ENCODE measurements at places on chromosomes 4 and X. TPM values are rescaled to one million over a fixed set of nuclear protein-coding genes. Genes with fewer than 3 reads are reported as not detected.
A peak's percentile ranks its signal among the peaks of the same experiment; 100 is the strongest.

DNA sequence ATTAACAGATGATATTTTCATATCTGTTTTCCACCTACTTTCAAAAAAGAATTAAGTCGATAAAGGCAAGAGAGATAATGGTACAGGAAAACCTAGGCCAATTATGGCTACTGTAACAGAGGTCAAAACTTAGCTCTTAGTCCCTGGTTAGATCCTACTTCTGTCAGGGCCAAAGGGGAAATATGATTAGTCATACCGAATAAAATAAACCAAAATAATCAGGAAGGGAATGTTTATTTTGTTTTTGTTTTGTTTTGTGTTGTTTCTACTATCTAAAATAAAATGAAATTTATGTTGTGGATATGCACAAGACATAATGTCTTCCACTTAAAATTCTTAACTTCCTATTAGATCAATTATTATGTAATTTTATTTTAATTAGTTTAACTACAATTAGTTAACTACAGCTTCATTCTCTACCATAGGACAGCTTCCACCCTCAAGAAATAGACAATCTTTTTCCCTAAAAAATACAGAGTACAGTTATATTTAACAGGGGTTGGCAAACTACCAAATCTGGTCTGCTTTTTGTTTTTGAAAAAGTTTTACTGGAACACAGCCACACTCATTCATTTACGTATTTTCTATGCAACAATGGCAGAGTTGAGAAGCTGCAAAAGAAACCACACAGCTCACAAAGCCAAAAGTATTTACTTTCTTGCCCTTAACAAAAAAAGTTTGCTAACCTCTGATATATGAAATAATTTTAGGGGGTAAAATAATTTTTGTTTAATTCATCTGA, 25.4 kb downstream of the TMEM47 start:
- H3K27me3 ChIP-seq, result no peaks in the 10 kb centered on the region
- peak overlapping the region; percentile 54 for H3K27ac ChIP-seq
- no peak overlapping the region for H3K4me3 ChIP-seq
- DNase-seq, result no peak
- H3K36me3 ChIP-seq, result no peaks in the 10 kb centered on the region

DNA sequence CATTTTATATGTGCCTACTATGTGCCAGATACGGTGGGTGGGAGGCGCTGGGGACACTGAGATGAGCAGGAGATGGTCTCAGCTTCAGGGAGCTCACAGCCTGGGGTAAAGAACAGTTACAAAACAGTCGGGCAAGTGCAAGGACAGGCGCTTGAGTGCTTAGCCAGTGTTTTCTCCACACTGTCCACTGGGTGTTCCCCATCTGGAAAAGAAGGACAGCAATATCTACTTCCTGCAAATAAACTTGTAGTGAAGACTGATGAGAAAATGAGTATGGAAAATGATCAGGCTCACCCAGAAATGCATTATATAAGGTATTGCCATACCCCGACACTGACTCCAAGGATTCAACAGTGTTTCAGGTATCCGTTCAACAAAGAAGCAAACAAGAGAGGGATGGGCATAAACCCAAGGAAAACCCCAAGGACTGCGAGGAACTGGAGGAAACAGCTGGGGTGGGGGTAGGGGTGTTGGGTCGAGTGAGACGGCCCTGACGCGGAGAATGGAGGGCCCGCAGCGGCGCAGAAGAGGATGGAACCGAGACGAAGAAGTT, 835 bp downstream of the TMEM185A start:
- H3K27me3 ChIP-seq, result peaks cover 3% of the 10 kb centered on the region
- peak overlapping the region; percentile 85 for H3K4me3 ChIP-seq
- peaks cover 17% of the 10 kb centered on the region for H3K4me1 ChIP-seq
- no peak for DNase-seq
- H3K36me3 ChIP-seq, result no peaks in the 10 kb centered on the region

DNA sequence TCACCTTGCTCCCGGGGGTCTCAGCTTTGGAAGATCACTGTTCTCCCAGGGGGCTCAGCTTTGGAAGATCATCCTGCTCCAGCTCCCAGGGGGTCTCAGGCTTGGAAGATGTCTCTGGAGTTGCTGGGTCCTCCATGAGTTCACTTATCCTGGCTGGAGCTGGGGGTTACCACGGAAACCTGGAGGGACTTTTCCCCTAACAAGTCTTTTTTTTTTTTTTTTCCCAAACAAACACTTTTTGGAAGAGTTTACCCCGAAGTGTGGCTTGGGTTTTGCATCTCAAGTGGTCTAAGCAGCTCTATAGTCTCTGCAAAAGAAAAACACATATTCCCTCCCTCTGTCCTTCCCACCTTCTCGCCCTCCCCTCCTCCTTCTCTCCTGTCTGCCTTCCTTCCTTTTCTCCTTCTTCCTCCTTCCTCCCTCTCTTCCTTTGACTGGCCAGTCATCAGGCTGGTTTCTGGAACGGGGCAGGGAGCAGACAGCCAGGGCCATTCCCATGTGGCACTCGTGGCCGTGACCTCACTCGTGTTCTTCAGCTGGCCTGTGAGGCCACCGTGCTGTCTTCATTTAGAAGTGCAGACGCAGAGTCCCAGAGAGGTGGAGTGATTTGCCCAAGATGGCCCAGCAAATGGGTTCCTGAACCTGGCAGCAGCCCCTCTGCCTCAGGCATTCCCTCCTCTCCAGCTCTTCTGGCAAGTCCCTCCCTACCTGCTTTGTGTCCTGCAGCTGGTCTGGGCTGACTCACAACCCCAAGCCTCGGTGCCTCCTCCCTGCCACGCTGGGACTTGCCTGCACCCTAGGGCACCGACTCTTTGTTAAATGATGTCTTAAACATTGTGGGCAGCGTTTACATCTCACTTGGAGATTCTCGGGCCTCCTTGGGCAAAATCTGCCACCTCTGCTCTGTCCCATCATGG, 25.9 kb upstream of the HMX1 start:
- DNase-seq, result no peak
- H3K4me1 ChIP-seq, result peaks cover 4% of the 10 kb centered on the region
- peaks cover 2% of the 10 kb centered on the region for H3K36me3 ChIP-seq

DNA sequence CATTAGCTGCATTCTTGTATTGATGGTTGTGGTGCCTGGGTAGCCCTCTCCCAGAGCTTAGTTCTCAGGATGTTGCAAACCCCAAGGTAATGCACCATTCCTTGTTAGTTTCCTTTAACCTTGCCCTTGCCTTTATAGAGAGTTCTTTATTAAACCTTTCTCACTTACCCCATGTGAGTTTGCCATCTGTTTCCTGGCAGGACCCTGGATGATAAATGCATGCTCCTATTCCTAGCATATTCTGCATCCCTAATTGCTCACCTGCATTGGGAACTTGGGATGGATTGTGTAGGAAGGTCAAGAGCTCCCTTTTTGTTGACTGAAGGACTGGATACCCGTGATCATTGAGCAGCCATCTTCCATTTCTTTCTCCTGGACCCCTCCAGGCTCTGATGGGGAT, 59.9 kb upstream of the AP1S2 start:
- no peaks in the 10 kb centered on the region for H3K4me1 ChIP-seq
- H3K27me3 ChIP-seq, result peaks cover 2% of the 10 kb centered on the region
- no peak for DNase-seq
- H3K27ac ChIP-seq, result no peak overlapping the region

DNA sequence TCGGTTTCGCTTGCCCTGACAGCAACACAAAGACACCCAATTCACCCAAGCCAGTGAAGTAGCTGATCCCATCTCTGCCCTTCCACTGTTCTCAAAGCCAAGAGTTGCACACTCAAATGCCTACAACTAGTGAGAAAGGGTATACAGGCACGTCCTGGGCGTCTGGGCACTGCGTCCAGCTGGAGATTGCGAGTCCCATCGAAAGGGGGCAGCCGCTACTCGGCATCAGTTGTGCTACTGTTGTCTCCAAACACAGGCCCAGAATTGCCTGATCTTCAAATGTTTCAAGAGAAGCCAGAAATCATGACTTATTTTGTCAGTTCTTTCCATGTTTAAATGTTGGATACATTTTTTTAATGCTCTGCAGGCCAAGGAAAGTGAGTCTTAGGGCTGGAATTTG, 487.8 kb downstream of the BCOR start:
- no peak overlapping the region for H3K27ac ChIP-seq
- no peak for DNase-seq
- peaks cover 18% of the 10 kb centered on the region for H3K27me3 ChIP-seq
- peaks cover 10% of the 10 kb centered on the region for H3K4me1 ChIP-seq

- no peaks in the 10 kb centered on the region for H3K4me1 ChIP-seq
- H3K4me3 ChIP-seq, result no peak overlapping the region
- DNase-seq, result no peak
Observed at GRCh38 chrX:73930300-73930699, 367.3 kb downstream of the CHIC1 start.

DNA sequence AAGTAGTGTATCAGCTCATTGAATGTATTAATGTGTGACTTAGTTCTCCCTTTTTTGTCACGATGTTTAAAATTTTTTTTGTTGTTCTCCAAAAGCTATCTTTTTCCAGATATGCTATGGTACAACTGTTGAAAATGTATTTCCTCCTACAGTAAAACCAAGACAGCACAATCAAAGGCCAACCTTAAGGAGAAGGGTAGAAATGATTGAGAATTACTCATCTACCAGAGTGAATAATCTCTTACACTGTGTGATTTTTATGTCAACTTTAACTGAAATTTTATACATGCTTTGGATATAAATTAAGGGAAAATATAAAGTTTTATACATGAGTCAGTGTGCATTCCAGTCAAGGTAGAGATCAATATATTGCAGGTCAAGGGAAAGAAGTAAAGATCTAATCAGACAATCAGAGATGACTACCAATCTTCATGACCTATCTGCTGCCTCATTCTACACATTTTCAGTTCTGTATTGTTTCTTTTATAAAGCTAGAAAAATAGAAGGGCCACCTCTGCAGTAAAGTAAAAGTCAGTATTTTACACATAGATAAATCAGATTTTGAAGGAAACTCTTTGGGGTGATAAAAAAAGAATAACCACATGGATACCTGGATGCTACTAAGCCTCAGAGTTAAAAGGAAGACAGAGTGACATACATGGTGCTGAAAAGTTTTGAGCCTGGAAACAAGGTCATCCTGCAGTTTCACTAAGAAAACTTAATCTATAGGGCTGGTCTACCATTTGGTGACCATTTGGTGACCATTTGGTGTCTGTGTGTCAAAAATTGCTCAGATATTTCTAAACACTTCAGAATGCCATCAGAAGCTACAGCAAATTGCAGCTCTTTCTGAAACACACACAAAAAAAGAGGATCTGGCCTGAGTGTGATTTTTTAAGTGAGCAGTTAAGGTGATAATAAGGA, 1.6 kb downstream of the FAM13A start:
- peak overlapping the region; percentile 90 for H3K27ac ChIP-seq
- peak overlapping the region; percentile 82 for H3K4me3 ChIP-seq
- peaks cover 52% of the 10 kb centered on the region for H3K4me1 ChIP-seq
- DNase-seq, result no peak
- H3K36me3 ChIP-seq, result peaks cover 4% of the 10 kb centered on the region

DNA sequence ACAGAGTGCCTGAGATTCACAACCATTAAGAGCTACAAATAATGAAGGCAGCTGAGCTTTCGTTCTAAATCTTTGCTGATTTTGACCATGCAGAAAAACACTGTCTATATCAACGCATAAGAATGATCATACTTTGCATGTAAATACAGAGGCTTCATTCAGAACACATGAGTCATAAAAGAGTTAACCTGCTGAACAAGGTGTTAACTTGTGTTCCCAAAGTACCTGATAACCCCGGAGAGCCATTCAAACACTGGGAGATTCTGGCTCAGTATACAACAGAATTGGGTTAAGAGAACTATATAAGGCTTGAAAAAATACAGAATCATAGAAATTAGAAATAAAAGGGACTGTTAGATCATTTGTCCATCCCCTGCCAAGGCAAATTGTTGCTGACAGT, 964.3 kb upstream of the TENM3 start:
- DNase-seq, result no peak
- no peaks in the 10 kb centered on the region for H3K36me3 ChIP-seq
- no peaks in the 10 kb centered on the region for H3K27me3 ChIP-seq
- H3K4me1 ChIP-seq, result no peaks in the 10 kb centered on the region

DNA sequence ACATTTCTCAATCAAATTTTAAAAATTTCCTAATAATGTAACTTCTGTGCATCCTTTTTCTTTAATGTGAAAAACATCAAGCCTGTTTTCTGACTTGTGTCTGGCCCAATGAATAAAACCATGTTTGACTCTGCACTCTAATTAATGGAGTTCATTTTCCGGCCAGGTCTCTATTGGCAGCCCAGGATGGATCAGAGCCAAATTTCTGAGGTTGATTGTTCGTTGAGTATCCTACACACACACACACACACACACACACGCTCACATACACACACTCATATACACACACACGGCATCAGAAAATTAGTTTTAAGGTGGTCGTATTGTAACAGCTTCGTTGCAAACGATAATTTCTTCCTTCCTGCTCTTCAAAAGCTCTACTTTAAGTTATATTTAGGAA, 28.9 kb upstream of the TLL1 start:
- H3K27me3 ChIP-seq, result peaks cover 6% of the 10 kb centered on the region
- no peak for DNase-seq
- no peak overlapping the region for H3K4me3 ChIP-seq
- H3K27ac ChIP-seq, result no peak overlapping the region
- no peaks in the 10 kb centered on the region for H3K4me1 ChIP-seq
- no peaks in the 10 kb centered on the region for H3K36me3 ChIP-seq

- H3K4me1 ChIP-seq, result peaks cover 18% of the 10 kb centered on the region
- no peak overlapping the region for H3K4me3 ChIP-seq
- DNase-seq, result no peak
Observed at GRCh38 chrX:133541021-133541420, 125.7 kb upstream of the GPC4 start.

DNA sequence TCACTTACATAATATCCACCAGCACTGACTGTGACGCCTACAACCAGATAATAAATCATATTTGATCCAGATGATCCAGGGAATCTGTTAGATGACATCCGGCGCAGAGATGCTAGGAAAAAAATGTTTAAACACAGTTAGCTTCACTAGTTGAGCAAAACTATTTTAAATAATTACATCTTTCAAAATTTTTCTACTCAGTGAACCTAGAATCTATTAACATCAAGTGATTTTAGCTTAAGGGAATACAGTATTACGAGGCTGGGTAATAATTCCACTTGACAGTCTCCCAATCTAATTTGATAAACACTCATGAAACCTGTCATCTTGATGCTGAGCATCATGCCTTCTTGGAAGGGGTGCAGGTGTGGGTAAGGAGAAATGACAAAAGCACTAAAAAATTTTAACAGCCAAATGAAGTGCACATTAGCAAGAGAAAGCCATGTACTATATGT, 4.7 kb downstream of the MGARP start:
- peaks cover 2% of the 10 kb centered on the region for H3K27me3 ChIP-seq
- no peak for DNase-seq
- no peak overlapping the region for H3K4me3 ChIP-seq

The SMC1A gene
- total RNA-seq, result 44.4 TPM

The ATP2B3 gene
- total RNA-seq, result 0.37 TPM

The WDR17 gene
- total RNA-seq, result 0.50 TPM

The GALNT7 gene
- total RNA-seq, result 26.0 TPM

All from chondrocyte (in vitro differentiated cells).